ENCODE measurements at places on chromosomes 12 and 14.

DNA sequence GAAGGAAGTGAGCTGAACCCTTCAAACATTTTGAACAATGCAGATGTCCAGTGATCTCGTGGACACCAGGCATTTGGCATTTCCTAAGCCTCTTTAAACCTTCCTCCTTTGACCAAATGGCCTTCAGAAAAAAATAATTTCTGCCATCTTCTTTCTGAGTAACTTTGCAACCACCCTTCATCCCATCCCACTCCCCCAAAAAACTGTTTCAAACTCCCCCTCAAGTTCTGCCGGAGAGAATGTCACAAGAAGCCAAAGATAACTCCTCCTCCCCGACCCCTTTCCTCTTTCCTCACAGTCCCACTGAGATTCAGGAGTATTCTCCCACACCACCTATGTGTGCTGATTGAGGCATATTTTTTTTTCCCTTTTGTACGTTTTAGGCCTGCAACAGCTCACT lies 1.7 kb downstream of the KSR2 start:
- H3K27me3 ChIP-seq = peaks cover 82% of the 10 kb centered on the region
- H3K27ac ChIP-seq = no peak overlapping the region
- H3K4me3 ChIP-seq = no peak overlapping the region
- DNase-seq = no peak
- peaks cover 8% of the 10 kb centered on the region for H3K4me1 ChIP-seq
- peaks cover 3% of the 10 kb centered on the region for H3K36me3 ChIP-seq

DNA sequence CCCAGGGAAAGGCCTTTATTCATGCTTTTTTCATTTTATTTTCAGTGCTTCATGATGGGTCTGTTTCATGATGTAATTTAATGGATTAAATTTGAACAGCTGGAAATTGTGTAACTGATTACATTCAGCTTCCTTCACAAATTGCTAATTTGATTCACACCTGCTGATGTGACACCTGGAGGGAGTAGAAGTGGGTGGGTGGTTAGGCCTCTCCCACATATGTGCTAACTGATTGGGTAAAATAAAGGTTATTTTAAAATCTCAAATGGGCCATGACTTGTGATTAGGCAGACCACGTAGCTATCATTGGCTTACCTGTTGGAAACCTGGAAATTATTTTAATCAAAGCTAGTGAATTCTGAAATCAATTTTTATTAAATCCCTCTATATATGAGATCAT lies 142.1 kb downstream of the GXYLT1 start:
- H3K27me3 ChIP-seq = no peaks in the 10 kb centered on the region
- no peak overlapping the region for H3K27ac ChIP-seq
- DNase-seq = no peak
- H3K4me1 ChIP-seq = no peaks in the 10 kb centered on the region
- H3K4me3 ChIP-seq = no peak overlapping the region

GRCh38 chr12:52615208-52615868 lies 3.0 kb downstream of the KRT73 start:
- no peak for DNase-seq
- H3K27me3 ChIP-seq = peaks cover 74% of the 10 kb centered on the region
- H3K4me1 ChIP-seq = no peaks in the 10 kb centered on the region
- no peak overlapping the region for H3K27ac ChIP-seq
- H3K36me3 ChIP-seq = no peaks in the 10 kb centered on the region

DNA sequence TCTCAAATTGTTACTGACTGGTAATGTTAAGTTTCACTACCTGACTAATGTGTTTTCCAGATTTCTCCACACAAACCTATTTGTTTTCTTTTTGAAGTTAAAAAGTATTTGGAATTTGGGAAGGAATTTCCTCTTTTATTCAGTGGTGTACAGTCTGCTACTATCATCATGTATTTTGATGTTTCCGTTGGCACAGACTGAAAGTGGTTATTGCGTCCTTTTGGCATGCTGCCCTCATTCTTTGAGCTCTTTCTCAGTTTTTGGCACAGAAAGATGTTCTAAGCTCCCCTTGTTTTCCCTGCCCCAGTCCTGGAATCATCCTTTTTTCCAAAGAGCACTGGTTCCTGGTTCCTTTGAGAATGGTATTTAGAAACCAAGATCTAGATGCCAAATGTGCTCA lies 31.4 kb upstream of the RTRAF start:
- no peak overlapping the region for H3K27ac ChIP-seq
- no peak for DNase-seq
- peaks cover under 1% of the 10 kb centered on the region for H3K27me3 ChIP-seq
- peaks cover 11% of the 10 kb centered on the region for H3K4me1 ChIP-seq
- peaks cover 32% of the 10 kb centered on the region for H3K36me3 ChIP-seq

- no peaks in the 10 kb centered on the region for H3K27me3 ChIP-seq
- no peak overlapping the region for H3K27ac ChIP-seq
- no peaks in the 10 kb centered on the region for H3K36me3 ChIP-seq
- no peak for DNase-seq
- peaks cover 26% of the 10 kb centered on the region for H3K4me1 ChIP-seq
These were observed 3.9 kb upstream of the TMTC2 start for GRCh38 chr12:82682851-82683261.

DNA sequence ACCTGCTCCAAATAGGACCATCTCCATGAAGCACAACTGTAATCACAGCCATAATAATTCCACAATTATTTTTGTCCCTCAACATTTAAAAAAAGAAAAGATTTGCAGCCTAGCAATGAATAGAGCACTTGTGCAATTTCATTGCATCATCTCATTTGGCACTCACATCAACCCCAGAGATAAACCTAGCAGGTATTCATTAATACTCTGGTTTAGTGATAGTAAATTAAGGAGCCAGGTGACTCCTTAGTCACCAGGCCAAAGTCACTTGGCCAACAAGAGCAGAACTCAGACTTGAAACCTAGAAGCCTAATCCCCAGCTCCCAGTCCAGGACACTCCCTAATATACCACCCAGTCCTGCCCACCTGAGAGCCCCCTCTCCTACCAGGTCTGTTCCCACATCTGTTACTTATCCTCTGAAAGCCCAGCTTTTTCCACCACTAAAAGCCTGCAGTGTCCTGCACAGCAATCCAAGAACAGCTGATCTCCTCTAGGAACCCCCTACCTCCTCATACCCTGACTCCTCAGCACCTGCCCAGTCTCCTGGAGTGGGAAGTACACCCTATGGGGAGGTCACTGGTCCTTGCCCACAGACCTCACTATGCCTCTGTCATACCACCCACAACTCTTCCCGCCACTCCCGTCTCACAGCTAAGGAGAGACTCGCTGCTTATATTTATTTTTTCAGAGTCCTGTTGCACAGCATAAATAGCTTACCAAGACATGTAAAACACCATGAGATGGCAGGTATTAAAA lies 22.1 kb downstream of the OR10P1 start:
- H3K27me3 ChIP-seq = peaks cover 62% of the 10 kb centered on the region
- DNase-seq = no peak
- H3K4me3 ChIP-seq = no peak overlapping the region
- H3K36me3 ChIP-seq = no peaks in the 10 kb centered on the region

GRCh38 chr12:82326905-82327503 lies 31.2 kb downstream of the CCDC59 start:
- no peaks in the 10 kb centered on the region for H3K36me3 ChIP-seq
- no peak overlapping the region for H3K27ac ChIP-seq
- no peak overlapping the region for H3K4me3 ChIP-seq
- DNase-seq = no peak
- H3K4me1 ChIP-seq = no peaks in the 10 kb centered on the region

GRCh38 chr14:24665440-24665991 lies 31.5 kb upstream of the GZMB start:
- DNase-seq = no peak
- H3K4me3 ChIP-seq = no peak overlapping the region

DNA sequence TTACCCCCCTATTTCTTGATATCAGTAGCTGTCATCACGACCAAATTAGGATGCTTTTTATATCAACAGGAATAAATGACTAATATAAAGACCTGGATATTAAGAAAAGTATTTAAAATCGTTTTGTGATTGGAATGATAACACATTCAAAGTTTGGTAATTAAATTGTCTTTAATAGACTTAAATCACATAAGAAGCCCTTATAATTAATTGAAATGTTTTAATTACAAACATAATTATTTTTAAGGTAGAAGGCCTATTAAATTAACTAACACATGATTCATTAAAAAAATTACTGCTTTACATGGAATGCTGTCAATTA lies 412.4 kb downstream of the FUT8 start:
- H3K36me3 ChIP-seq = no peaks in the 10 kb centered on the region
- H3K4me3 ChIP-seq = no peak overlapping the region
- H3K4me1 ChIP-seq = no peaks in the 10 kb centered on the region
- peaks cover 53% of the 10 kb centered on the region for H3K27me3 ChIP-seq
- no peak overlapping the region for H3K27ac ChIP-seq
- DNase-seq = no peak

- H3K27me3 ChIP-seq = peaks cover 14% of the 10 kb centered on the region
- no peak for DNase-seq
- H3K4me1 ChIP-seq = peaks cover 11% of the 10 kb centered on the region
- peak overlapping the region; percentile 74 for H3K4me3 ChIP-seq
- H3K36me3 ChIP-seq = peaks cover 3% of the 10 kb centered on the region
- H3K27ac ChIP-seq = no peak overlapping the region
These were observed 1.3 kb downstream of the AK7 start for GRCh38 chr14:96393071-96393691.

DNA sequence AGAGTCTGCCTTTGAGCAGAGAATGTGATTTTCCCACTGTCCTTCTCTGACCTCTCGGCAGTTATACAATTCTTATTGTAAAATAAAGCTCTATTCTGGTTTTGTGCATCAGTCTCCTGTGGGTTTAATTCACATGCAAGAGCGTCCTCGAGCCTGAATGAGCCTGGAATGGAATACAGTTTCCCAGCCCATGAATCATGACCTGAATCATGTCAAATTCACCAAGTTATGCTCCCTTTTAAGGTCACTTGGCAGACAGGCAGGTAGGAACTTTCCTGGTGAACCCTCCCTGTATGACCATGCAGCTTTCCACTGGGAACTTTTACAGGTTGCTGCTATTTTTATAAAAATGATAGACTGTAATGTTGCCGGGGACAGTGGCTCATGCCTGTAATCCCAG lies 41.7 kb downstream of the BICD1 start:
- DNase-seq = no peak
- no peaks in the 10 kb centered on the region for H3K27me3 ChIP-seq

- no peaks in the 10 kb centered on the region for H3K4me1 ChIP-seq
- no peak overlapping the region for H3K27ac ChIP-seq
- H3K27me3 ChIP-seq = no peaks in the 10 kb centered on the region
- peak; percentile 9 for DNase-seq
- no peaks in the 10 kb centered on the region for H3K36me3 ChIP-seq
- no peak overlapping the region for H3K4me3 ChIP-seq
These were observed 378.1 kb downstream of the ALG10 start for GRCh38 chr12:34400411-34400881.

DNA sequence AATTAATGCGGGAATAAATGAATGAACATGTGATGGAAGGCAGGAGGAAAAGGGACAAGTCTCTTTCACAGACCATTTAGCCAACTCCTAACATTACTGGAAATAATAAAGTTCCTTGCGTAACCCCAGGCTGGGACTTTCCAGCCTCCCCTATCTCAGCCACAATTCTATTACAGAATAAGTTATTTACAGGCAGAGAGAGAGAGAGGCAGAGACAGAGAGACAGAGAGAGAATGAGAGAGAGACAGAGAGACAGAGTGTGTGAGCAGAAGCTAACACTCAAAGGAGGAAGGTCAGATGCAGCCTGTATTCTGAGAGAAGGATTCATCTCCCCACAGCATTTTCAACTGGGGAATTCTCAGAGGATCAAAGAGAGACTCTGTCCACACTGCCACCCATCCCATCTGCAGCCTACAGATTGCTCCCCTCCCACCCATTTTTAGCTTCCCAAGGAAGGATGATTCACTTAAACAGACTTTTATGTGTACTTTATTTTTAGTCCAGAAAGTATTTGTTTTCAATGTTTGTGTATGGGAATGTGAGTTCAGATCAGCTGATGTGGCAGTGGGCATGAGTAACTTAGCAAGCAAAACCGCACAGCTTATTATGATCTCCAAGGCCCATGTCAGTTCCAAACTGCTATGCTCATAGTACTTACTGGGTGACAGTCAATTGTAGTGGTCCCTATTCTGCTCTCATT lies 165.7 kb downstream of the CAND1 start:
- peaks cover 41% of the 10 kb centered on the region for H3K4me1 ChIP-seq
- no peaks in the 10 kb centered on the region for H3K27me3 ChIP-seq
- H3K27ac ChIP-seq = peak overlapping the region; percentile 57
- no peak for DNase-seq

- H3K27ac ChIP-seq = no peak overlapping the region
- DNase-seq = no peak
- H3K4me3 ChIP-seq = no peak overlapping the region
- H3K27me3 ChIP-seq = no peaks in the 10 kb centered on the region
- H3K36me3 ChIP-seq = peaks cover 12% of the 10 kb centered on the region
These were observed 146.4 kb upstream of the LMNTD1 start for GRCh38 chr12:25699454-25699853.

DNA sequence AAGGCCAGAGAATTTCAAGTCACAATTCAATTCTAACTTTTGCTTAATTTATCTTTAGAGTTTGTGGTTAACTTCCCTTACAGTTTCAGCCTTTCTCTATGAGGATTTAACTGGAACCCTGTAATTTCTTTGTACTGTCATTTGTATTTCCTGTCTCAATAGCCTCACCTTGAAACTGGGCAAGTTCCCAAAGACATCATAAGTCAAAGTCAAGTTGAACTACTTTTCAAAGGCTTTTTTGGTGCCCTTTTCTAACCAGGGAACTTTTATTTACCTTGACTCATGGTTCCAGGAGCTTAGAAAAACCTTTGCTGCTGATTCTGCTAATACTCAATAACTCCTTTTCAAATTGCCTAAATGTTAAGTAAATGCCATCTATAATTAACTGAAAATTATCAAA lies 200.8 kb upstream of the KRR1 start:
- no peak overlapping the region for H3K4me3 ChIP-seq
- peak overlapping the region; percentile 60 for H3K27ac ChIP-seq
- no peak for DNase-seq
- H3K27me3 ChIP-seq = no peaks in the 10 kb centered on the region
- no peaks in the 10 kb centered on the region for H3K36me3 ChIP-seq

GRCh38 chr12:124592050-124592449 lies 24.6 kb upstream of the NCOR2 start:
- DNase-seq = no peak
- H3K36me3 ChIP-seq = peaks cover 4% of the 10 kb centered on the region
- H3K4me3 ChIP-seq = no peak overlapping the region
- H3K4me1 ChIP-seq = peaks cover 7% of the 10 kb centered on the region

DNA sequence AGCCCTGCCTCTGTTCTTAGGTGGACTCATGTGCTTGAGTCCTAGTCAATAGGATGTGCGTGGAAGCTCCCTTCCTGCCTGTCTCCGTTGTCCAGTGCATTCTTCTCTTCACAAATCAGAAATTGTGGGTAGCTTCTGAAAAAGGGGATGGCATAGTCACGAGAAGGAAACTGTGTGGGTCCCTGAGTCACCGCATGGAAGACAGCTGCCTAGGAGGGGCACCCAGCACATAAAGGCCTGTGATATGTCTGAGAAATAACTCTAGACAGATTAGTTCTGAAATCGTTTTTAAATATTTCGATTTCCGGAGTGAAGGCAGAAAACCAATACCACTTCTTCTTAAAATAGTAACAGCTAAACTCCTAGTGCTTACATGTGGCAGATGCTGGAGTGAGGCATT lies 974.4 kb downstream of the BCL11B start:
- H3K4me1 ChIP-seq = no peaks in the 10 kb centered on the region
- peaks cover 10% of the 10 kb centered on the region for H3K27me3 ChIP-seq
- no peak overlapping the region for H3K27ac ChIP-seq
- no peaks in the 10 kb centered on the region for H3K36me3 ChIP-seq
- no peak for DNase-seq

GRCh38 chr14:61266891-61267740 lies 14.0 kb downstream of the TMEM30B start:
- H3K27me3 ChIP-seq = peaks cover 25% of the 10 kb centered on the region
- H3K4me3 ChIP-seq = no peak overlapping the region
- H3K4me1 ChIP-seq = peaks cover 3% of the 10 kb centered on the region
- no peak overlapping the region for H3K27ac ChIP-seq
- no peaks in the 10 kb centered on the region for H3K36me3 ChIP-seq

Data from mesothelial cell of epicardium (in vitro differentiated cells).